ENCODE measurements at places on chromosomes 12 and 14.

DNA sequence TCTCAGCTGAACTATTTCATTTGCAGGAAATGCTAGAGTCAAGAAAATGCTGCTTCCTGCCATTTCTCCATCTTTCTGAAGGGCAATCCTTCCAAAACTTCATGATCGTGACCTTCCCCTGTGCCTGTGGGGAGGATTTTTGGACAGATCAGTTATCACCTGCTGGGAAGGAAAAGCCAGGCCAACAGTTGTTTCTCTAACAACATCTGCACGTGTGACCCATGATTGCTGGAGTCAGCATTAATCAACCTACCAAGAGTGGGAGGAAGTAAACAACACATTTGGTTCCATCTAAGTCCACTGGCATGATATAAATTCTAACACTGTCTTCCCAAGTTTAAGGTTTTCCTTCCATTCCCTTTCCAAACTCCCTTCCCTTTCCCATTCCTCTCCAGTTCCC lies 172.7 kb downstream of the APAF1 start:
- DNase-seq: no peak

DNA sequence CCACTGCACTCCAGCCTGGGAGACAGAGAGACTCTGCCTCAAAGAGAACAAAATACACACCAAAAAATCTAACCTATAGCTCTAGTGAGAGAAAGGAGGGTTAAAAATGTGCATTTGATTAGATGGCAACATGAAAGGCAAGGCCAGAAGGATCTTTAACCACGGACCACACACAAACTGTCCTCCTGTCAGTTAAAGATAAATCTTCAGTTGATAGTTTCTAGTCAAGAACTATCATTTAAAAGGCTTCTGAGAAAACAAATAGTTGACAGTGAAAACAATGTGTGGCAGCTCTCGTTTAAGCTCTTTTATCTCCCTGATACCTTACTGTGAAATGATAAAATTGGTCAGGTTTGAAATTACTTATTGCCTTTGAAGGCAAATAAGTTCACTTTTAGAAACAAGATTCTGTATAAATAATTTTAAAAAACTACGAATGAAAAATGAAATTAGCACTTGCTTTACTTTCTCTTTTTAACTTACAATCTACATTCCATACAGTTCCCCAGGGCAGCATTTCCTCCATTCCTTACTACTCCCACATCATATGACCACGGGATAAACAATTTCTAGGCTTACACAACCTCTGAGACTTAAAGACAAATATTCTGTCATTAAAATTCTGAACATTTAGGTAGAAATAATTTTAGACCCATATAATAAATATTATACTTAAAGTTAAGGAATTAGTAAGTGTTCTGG lies 71.4 kb upstream of the GNPNAT1 start:
- peak; percentile 29 for DNase-seq

- DNase-seq: no peak
Observed at GRCh38 chr12:90298289-90298948, 589.8 kb upstream of the ATP2B1 start.

DNA sequence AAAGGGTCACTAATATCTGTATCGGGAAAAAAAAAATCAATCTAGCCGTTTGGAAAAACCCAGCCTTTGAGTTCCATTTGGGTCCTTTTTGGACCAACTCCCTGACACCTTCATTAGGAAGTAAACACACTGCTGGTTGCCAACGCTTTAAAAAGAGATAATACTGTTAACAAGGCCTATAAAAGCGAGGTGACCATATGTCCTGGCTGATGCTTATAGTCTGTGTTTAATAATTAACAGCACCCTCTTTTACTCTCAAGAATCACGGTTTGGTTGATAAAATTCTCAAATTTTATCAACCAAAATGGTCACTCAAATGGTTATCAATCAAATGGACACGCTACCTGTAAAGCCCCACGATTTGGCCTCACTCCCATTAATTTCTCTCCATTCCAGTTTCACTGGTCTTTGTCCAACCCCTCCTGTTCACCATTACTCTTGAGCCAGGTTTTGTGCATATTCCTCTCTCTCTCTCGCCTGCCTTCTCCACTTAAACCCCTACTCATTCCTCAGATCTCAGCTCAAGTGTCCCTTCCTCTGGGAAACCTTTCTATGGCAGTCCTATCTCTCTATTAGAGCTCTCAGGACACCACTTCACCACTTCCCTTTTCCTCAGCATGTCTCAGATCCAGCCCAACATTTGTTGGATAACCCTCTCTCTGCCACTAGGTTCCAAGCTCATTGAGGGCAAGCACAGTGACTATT lies 9.5 kb downstream of the BTG1 start:
- no peak for DNase-seq

DNA sequence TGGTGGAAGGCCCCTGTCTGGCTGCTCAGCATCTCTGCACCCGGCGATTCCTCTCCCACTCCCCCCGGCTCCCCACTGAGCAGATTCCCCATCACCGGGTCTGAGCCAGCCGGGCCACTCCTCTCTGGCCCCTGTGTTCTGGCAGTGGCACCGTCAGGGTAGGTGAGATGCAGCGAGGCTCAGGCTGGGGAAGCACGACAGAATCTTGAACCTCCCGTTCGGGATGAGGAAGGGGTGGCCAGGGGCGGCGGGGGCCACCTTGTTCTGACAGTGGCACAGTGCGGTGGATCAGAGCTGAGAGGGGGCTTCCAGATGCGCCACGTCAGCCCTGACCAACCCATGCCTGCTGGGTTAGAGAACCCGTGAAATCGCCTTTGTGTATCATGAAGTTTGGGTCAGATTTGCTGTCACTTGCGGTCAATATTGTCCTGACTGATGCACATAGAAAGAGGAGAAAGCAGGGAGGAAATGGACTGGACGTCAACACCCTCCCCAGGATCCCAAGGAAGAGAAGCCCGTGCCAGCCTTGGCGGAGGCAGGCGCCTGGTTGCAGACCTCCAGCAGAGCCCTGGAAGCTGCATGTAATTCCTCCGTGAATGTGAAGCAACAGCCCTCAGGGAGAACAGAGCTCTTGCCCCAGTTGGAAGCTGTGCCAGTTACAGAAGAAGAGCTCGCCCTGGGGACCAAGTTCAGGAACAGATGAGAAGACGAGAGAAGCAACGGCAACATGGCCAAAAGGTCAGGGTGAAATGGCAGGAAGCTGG lies 137.1 kb upstream of the SFSWAP start:
- no peak for DNase-seq

- DNase-seq: no peak
Observed at GRCh38 chr12:93812626-93813025, 135.5 kb downstream of the CRADD start.

DNA sequence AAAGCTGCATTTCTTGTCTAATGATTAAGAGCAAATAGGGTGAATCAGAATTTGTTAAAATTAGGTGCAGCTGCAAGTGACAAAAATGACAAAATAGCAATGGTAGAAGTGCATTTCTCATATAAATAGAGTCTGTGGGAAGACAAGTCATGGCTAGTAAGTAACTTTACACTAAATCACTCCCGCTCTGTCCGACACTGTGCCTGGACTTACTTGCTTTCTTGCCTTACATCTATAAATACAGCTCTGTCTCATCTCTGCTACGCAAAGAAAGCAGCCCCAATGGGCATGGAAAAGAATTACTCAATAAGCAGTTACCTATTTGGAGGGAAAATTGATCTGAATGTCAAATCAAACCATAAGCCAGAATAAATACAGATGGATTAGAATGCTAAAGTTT lies 245.4 kb upstream of the KRR1 start:
- DNase-seq: no peak

DNA sequence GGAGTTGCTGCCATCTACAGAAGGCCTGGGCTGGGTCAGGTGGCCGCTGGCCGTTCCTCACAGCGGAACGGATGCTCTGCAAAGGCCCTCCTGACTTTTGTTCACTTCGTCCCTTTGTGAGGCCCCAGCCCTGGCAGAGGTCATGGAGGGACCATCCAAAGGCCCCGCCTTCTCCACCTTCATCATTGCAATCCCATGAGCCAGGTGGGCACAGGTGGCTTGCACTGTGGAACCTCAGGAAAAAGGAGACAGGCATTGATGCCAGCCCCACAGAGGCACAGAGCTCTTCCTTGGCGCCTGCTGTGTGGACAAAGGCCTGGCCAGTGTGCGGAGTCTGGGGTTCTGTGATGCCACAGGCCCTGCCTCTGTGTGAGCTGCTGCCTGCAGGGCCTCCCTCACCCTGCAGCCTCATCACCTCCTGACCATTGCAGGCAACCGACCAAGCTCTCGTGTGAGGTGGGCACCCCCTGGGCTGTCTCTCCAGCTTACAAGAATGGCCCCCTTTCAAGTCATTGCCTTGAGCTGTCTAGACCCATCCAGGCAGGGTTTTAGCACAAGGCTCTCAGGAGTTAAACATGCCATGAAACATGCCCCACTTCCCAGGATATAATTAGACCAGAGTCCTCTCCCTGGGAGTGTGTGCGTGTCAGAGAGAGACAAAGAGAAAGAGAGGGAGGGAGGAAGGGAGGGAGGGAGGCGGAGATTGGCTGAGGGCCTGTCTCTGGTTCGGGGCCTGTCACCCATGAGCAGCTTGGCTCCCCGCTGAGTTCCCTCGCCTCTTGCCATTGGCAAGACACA lies 19.3 kb downstream of the NFKBIA start:
- DNase-seq: no peak

GRCh38 chr14:67269298-67270060 lies 28.2 kb downstream of the PALS1 start:
- no peak for DNase-seq

GRCh38 chr14:38297681-38298080 lies 41.8 kb upstream of the CLEC14A start:
- DNase-seq: no peak

DNA sequence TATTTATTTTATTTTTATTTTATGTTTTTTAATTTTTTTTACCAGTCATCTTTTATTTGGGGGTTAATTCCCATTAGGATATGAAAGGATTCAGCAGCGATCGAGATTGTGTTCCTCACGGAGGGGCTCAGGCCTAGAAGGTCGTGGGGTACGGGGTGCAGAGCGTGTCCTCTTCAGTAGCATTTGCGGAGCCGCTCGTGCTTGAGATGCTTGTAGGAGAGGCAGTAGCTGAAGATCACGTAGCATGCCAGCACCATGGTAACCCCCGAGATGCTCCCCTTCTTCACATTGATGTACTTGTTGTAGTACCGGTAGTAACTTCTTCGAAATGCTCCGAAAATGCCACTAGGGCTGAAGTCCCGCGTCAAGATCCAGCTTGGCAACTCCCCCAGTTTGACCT lies 40.5 kb upstream of the PLEKHG6 start:
- DNase-seq: no peak

GRCh38 chr14:35402323-35403113 lies 2.0 kb downstream of the NFKBIA start:
- no peak for DNase-seq

DNA sequence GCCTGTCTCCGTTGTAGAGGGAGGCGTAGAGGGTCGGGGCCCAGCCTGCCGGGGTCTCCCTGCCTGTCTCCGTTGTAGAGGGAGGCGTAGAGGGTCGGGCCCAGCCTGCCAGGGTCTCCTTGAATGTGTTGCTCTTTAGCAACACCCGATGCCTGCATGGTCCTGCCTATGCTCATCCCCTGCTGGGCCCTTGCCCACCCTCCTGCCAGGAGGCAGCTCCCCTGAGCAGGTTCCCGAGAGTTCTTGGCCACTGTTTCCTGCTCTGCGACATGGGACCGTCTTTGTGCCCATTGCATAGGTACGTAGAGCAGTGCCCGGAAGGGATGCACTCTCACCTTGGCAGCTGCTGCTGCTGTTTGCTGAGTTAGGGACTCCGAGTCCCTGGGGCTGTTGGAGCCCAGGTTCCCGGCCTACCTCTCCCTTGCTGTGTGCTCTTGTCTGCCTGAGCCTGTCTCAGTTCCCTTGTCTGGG lies 3.3 kb downstream of the KIF26A start:
- DNase-seq: no peak

DNA sequence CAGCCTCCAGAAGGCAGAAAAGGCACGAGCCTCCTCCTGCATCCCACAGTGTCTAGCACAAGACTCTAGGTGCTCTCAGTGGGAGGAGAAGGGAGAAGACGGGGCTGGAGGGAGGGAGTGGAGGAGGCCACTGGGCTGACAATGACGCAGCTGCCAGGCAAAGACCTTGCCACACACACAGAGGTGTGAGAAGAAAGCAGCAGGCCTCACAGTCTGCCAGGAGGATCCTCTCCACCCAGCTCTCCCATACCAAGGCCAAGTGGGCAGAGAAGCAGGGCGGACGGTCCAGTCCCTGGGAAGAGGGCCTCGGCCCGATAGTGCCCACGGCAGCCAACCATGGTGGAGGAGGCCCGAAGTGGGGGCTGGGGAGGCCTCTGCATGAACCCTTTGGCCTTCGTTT lies 78.9 kb downstream of the NCOR2 start:
- no peak for DNase-seq

DNA sequence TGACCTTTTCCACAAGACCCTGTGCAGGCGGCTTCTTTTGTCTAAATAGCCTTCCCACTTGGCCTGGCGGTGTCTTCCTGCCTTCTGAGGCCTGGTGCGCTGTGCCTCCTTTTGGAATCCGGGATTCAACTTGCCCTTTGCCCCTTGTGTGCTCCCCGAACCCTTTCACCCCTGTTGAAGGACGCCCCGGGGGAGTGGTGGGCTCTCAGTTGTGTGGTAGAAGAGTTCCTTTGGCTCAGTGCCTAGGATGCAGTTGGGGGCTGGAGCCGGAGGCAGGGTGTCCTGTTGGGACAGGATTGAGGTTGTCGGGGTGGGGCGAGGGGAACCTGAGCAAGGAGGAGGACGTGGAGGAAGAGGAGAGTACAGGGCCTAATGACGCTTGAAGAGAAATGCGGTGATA lies 34.5 kb downstream of the KLC1 start:
- DNase-seq: no peak

- DNase-seq: no peak
Observed at GRCh38 chr14:42141328-42141727, 534.7 kb downstream of the LRFN5 start.

- no peak for DNase-seq
Observed at GRCh38 chr12:14949631-14950030, 11.3 kb upstream of the ERP27 start.

DNA sequence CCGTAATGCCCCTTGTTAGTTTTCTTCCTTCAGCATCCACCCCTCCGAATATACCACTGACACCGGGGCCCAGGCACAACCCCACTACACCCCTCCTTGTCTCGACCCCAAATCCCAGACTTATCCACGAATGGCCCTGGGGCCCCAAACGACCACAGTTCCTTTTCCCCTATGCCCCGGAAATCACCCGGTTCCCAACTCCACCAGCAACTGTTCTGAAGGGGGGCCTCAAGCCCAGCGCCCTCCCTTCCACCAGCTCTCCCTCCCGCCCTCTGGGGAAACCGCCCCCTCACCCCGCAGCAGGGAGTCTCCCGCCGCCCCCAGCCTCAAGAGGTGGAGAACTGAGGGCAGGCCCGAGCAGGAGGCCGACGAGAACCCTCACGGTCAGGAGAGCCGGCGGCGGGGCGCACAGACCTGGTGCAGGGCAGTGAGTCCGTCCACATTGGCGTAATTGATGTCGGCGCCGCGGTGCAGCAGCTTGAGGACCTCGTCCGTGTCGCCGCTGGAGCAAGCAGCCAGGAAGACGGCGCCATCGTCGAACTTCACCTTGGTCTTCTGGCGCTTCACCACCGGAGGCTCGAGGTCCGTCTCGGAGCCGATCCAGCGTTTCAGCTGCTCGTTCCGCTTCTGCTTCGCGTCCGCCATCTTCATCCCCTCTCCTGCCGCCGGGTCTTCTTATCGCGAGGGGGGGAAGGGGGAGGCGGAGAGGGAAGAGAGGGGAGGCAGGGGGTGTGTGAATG lies 446 bp downstream of the PPP1R12A start:
- DNase-seq: no peak

GRCh38 chr12:126424696-126425095 lies 1359.5 kb downstream of the AACS start:
- no peak for DNase-seq

GRCh38 chr12:31492599-31493196 lies 98.2 kb downstream of the DENND5B start:
- DNase-seq: no peak
